ENCODE measurements at places on chromosomes 12 and 14.

DNA sequence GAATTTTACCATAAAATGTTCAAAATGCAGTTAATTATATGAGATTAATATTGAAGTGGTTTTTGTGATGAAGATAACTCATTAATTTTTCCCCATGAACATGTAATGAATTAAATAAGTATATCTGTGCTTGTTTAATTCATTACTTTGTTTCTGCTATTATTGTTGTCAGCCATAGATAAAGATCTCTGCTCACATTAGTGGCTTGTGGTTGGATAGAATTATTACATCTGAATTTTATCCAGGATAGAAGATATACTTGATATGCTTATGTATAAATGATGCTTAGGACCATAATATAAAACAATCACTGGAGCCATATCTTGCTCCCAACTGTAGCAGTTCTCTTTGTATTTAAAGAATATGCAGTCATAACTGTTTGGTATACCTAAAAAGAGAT is 18.5 kb downstream of the TSPAN19 start:
- no peak for DNase-seq

- no peak for DNase-seq
These were observed 47.9 kb upstream of the PTGDR start for GRCh38 chr14:52219488-52220084.

- DNase-seq: no peak
These were observed 34.8 kb downstream of the KCNK13 start for GRCh38 chr14:90096566-90096965.

- DNase-seq: no peak
These were observed 72.3 kb downstream of the LRIG3 start for GRCh38 chr12:58847901-58848600.

GRCh38 chr12:9940375-9940774 is 8.2 kb upstream of the CLEC2A start:
- no peak for DNase-seq

- DNase-seq: no peak
These were observed 59.3 kb upstream of the KCNA5 start for GRCh38 chr12:4984344-4984743.

DNA sequence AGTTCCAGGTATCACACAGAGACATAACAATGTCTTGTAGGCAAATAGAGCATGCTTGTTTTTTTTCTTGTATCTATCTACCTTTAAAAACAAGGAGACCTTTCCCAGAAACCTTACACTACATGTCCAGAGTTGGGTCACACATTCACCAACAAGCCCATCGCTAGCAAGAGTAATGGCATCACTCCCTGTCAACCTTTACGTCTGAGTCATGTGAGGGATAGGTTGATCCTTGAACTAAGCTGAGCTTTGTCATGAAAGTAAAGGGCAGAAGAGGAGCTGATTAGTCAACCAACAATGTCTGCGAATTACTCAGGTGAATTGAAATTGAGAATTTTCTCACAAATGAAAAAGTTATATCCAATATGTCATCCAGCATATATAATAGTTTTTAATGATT is 219.4 kb downstream of the CNTN1 start:
- no peak for DNase-seq

DNA sequence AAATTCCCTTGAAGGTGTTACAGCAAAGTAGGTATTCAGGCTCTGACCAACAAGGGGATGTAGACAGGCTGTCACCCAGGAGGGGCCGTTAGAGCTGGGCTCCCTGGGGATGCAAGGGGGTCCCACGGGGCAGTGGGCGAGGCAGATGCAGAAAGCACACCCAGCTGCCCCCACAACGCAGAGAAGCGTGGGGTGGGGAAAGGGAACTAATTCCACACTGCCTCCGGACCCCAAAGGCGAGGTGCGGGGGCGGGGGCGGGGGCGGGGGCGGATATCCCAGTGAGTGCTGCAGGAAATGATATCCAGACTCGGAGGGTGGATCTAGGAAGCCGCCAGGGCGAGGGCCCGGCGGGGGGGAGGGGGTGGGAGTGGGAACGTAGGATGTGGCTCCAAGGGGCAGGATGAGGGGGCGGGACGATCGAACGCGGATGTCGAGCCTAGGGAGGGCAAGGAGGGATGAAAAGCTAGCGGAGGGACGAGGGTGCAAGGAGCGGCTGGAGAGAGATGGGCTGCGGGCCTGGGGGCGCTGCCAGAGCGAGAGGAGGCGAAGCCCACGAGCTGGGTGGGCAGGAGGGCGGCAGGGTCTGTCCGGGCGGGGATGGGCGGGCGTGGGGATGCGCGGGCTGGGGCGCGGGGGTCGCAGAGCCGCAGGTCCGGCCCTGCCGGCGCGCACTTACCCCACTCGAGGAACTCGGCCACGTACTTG is 874 bp downstream of the CDC42BPB start:
- DNase-seq: peak; percentile 89

- no peak for DNase-seq
These were observed 7.4 kb downstream of the PPP1R13B start for GRCh38 chr14:103840014-103840413.

DNA sequence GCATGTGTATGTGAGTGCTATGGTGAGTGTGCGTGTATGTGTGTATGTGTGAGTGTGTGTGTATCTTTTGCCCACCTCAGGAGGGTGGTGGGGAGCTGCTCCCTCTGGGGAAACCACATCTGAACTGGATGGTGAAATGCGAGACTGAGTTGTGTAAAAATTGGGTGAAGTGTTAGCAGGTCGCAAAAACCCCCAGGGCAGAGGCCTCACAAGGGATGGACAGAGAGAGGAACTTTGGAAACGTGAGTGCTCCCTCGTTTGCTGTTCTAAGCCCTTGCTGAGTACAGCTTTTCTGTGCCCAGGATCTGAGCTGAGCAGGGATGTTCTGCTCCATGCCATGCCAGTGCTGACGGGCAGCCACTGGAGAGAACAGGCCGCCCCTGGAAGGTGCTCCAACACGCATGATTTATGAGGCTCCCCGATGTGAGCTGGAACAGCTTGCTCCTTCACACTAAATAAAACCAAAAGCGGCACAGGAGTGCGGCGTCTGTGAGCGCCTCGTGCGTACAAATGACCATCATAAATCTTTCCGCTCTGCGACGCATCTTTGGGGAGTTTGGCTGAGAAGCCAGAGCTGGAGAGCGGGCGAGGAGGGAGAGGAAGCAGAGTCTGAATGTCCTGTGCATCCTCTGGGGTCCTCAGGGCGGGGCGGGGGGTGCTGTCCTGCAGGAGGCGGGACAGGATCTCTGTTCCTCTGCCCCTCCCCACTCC is 14.1 kb upstream of the GALNT9 start:
- DNase-seq: peak; percentile 30

- no peak for DNase-seq
These were observed 65.0 kb upstream of the MON2 start for GRCh38 chr12:62401631-62402030.

GRCh38 chr12:106238146-106238545 is 9.7 kb downstream of the CKAP4 start:
- no peak for DNase-seq

GRCh38 chr14:31405599-31406232 is 14.6 kb downstream of the HEATR5A start:
- DNase-seq: no peak

DNA sequence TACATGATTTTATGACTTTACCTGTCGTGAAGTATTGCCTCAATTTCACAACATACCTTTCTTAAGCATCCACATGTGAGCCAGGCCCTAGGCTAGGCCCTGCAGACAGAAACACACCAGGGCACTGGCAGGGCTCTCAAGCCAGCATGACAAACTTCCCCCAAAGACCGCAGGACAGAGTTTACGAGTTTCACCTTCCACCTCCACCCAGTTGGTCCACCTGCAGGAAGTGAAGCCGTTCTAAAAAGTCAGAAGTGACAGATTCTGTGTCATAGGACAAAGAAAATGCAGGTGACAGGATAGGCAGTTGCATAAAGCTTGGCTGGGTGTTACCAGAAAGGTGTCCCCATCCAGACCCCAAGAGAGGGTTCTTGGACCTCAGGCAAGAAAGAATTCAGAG is 382.3 kb downstream of the PCNX1 start:
- no peak for DNase-seq

DNA sequence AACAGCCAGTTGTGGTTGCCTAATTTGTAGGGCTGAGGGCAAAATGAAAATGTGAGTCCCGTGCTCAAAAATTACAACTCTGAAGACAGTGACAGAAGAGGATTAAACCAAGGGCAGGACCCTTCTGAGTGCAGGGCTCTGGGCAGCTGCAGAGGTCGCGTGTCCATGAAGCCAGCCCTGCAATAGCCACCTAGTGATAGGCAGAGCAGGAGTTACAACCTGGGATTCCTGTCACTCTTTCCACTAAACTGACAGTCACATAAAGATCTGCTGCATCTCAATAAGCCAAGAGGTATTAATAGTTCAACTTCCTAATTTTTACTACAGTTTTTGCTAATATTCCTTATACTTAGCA is 94.1 kb downstream of the SLC2A13 start:
- no peak for DNase-seq

- no peak for DNase-seq
These were observed 7.2 kb downstream of the LGALS3 start for GRCh38 chr14:55136241-55136640.
